HAP-1 (cell line): ENCODE measurements at places on chromosomes 16 and 17.

DNA sequence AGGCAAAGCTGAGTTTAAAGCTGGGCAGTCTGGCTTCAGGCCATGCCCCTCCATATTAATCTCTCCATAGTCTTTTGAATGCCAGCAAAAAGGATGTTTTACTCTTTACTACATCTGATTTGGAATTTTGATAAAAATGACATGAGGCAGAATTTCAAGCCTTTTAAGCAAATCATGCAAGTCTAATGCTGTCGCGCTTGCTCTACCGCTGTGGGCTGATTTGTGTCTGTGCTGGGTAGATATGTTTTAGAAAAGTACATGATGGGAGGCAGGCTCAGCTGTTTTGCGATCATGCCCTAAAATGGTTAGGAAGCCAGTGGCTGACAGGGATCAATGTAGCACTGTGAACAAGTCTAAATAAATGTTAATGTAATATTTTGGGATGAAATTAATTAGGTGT, 311.9 kb downstream of the CA10 start:
- no peak for DNase-seq

DNA sequence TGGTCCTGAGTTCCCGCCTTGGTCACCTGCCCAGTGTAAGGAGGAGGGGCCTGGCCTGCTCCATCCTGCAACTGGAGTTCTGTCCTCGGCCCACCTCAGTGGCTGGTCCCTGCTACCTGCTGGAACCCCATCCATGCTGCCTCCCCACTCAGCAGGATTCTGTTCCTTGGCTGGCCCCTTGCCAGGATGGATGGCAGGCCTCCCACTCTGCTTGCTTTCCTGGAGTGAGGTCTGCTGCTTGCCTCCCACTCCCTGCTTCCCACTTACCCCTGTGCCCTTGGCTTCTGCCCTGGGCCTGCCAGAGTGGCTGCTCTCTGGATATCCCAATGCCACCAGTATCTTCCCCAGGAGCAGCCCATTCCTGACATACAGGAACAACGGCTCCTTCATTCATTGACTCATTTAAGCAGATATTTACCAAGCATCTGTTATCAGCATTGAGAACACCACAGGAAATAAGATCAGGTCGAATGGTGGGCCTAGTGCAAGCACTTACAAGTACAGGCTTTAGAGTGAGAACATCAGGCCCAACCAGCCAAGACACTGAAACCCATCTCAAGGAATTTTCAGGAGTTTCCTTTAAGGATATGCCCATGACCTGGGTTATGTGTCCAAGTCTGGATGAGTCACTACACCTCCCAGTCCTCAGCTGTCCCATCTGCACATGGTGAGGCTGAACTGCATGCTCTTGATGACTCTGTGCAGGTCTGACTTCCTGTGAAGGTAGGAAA, 17.0 kb upstream of the RPRML start:
- DNase-seq = no peak

GRCh38 chr17:65895969-65896368, 296.0 kb downstream of the CEP112 start:
- DNase-seq = no peak

DNA sequence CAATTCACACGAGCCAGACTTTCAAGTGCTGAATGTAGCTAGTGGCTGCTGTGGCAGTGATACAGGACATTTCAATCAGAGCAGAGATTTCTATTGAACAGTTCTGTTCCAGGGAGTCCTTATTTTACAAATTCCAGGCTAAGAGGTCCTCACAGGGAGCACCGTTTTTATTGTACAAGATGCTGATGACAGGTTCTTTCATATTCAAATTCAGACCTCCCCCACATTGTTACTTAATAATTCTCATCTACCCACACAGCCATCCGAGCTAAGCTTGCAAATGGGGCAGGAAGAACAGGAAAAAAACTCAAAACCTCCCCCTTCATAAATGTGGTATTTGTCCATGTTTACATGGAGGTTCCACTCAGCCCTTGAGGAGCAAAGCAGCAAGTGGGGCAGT, 9.8 kb downstream of the GABARAPL2 start:
- no peak for DNase-seq

GRCh38 chr17:27743281-27743885, 56.9 kb downstream of the NOS2 start:
- DNase-seq = no peak

- DNase-seq = no peak
Measured at GRCh38 chr16:56631832-56632155, 665 bp upstream of the MT1M start.

- no peak for DNase-seq
Measured at GRCh38 chr17:61753696-61754095, 109.6 kb downstream of the BRIP1 start.

DNA sequence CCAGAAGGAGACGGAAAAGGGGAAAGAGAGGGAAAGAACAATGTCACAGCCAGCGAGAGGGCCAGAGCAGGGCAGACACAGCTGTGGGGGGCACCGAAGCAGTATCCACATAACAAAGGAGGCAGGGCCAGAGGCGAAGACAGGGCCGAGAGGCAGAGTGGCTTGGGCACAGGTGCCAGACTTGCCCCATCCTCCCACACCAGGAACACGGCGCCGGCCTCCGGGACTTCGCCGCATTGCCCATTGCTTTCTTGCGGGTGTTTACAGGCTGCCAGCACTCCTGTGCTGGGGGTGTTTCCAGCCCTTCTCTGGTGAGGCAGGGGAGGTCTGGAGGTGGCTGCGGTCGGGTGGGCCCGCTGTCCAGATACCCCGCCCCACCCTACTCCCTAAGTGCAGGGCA, 78.0 kb downstream of the ENGASE start:
- no peak for DNase-seq

DNA sequence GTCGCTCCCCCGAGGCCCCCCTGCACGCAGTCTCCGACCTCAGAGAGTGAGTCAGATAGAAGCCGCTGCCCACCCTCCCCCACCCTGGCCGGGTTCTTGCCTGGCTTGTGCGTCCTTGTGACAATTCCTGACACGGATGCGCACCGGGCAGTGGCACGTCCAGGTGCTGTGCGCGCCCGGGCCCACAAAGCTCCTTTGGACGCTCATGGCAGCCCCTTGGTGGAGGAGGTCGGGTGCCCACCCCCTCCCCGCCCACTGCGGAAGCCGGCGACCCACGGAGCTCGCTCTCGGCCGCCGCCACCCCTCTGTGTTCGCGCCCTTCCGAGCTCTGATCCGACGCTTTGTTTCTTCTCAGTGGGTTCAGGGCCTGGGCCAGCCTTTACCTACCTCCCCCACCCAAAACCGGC, 662 bp upstream of the TUBB3 start:
- peak; percentile 78 for DNase-seq

DNA sequence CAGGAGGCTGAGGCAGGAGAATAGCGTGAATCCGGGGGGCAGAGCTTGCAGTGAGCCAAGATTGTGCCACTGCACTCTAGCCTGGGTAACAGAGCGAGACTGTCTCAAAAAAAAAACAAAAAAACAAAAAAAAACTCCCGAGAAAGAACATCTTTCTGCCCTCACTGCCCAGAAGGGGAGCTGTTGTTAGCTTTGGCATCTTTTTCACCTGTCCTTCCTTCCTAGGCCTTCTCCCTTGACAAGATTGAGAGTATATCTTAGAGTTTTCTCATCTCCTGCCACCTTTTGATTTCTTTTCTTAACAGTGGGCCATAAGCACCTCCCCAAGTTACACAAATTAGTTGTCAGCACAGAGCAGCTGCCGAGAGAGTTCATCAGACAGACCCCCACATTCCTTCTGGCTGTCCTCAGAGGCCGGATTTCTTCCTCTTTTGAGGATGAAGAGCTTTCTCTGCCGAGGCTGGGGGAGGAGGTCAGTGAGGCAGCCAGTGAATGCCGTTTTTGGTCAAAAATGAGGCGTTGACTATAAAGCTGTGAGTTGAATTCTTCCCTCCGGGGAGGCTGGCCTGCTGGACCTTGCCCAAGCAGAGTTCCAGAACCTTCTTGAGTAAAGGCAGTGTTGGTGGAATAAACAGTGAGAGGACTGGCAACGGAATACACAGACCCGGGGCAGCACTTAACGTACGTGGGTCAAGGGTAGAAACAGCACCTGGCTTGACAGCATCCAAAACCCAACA, 127.0 kb downstream of the ABCC6 start:
- DNase-seq = no peak

DNA sequence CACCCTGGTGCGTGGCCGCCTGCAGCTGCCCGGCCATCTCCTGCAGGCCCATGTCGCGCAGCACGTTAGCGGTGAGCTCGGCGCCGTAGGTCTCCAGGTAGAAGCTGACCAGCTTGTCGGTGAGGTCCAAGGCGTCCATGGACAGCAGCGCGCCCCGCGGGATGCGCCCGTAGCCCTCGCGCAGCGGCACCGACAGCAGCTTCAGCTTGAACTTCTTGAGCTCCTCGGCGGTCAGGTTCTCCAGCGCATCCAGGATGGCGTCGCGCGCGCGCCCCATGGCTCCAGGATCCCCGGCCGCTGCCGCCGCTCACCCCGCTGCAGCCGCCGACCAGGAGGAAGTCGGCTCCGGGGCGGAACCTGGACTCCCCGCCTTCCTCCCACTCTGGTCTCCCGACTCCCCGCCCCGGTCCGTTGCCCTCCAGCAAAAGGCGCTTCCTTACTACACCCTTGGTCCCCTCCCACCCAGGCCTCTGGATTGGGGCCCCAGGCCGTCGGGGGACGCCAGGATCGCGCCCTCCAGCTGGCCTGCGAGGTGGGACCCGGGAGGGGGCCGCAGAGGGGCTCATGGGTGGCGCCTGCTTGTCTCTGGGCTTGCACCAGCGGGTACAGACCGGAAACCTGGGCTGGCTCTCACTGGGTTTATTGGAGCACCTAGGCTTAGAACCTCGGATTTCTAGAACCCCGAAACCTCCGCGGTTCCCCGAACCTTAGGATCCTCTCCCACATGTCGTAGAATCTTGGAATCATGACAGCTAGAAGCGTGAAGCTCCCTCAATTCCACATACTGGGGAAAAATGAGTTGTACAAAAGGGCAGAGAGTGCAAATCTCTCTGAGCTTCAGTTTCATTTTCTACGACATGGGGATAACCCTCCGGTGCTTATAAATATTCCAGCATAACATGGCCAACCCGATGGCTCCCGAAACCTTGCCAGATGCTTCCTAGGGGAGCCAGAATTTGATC, at the start of gene PYCARD:
TSS of gene PYCARD (minus strand) at position 347 of the 962 bp plus-strand sequence. CDS start at position 277, 70 bp downstream.
- DNase-seq = no peak

GRCh38 chr16:75087375-75087979, 29.1 kb downstream of the LDHD start:
- no peak for DNase-seq

DNA sequence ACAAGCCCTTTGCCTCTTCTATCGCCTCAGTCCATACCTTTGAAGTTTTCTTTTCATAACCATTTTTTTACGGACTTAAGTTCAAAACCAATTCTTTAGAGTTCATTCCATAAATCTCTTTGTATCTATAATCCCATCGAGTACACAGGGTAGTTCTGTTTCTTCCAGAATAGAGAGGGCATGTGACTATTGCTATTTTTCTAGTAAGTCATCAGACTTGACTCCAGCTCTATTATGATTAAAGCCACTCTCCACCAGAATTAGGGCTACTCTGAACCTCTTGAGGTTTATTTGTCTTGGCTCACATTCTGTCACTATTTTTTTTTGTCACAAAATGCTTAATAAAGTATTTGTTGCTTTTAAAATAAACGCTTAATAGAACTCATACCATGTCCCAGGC, 191.9 kb upstream of the AXIN2 start:
- DNase-seq = no peak

DNA sequence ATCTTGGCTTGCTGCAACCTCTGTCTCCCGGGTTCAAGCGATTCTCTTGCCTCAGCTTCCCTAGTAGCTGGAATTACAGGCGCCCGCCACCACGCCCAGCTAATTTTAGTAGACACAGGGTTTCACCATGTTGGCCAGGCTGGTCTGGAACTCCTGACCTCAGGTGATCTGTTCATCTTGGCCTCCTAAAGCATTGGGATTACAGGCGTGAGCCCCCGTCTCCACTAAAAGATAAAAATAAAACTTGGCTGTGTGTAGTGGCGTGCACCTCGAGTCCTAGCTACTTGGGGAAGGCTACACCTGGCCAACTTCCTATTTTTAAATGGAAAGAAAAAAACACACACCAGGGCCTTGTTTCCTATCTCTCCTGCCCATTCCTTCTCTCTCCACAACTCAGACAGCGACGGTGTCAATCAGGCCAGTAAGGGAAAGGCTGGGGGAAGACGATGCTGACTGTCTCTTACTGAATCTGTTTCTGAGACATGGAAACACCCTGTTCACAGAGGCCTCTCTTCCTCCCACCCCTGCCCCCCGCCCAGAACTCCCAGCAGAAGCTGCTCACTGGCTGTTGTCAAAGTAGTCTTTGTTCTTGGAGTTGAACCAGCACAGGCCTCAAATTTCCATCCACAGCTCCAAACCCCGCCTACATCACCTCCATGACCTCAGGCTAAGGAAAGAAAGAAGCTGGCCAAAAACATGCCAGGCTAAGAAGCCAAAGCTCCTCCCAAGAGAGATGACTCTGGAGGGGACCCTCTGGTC, 96.6 kb downstream of the NXN start:
- DNase-seq = peak; percentile 26

DNA sequence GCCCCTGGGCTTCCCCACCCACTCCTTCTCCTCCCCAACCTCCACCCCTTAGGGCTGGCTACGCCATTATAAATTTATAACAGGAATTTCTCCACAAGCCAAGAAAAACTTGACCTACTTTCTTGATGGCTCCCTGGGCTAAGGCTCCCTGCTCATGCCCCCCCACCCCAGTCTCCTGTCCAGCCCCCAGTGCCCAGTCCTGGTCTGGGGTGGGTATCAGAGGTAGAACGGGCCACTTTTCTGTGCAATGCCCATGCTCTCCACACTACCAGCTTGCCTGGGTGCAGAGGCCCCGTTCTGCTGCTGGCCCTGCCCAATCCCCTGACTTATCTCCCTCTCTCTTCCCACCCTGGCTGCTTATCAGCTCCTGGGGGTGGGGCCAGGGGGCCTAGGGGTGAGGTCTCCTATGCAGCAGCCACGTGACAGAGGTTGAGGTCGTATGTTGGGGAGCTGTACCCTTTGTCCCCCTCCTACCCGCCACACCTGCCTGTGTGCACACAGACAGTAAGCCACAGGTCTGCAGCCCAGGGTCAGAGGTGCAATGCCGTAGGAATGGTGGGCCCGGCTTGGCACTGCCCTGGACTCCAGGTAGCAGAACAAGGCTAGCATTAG, 10.1 kb downstream of the THRA start:
- no peak for DNase-seq

GRCh38 chr17:31721291-31722025, 137.6 kb downstream of the COPRS start:
- no peak for DNase-seq

DNA sequence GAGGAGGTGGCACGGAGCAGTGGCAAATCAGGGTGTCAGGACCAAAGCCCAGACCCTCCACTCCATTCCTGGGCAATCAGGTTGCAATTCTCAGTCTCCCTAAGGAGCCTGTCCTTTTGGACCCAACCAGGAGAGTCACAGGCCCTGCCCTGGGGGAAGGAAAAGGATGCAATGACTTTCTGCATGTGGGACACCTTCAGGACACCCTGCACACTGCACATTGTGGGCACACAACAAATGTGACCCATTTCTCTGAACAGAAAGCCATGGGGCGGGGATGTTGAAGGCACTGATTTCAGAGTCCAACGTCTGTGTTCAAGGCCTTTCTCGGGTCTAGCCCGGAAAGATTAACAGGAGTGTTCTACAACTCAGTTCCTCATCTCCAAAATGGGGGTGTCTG, 286.2 kb upstream of the FOXF1 start:
- no peak for DNase-seq

GRCh38 chr16:19092653-19093410, 20.9 kb upstream of the ITPRIPL2 start:
- no peak for DNase-seq
